NCI-H2171 treated with DMSO at 0.1 percent for 48 hours (cell line): ENCODE measurements at places on chromosomes 2 and 18.

GRCh38 chr2:30862054-30862651 is 54.9 kb upstream of the CAPN13 start:
- DNase-seq: peak; percentile 45

DNA sequence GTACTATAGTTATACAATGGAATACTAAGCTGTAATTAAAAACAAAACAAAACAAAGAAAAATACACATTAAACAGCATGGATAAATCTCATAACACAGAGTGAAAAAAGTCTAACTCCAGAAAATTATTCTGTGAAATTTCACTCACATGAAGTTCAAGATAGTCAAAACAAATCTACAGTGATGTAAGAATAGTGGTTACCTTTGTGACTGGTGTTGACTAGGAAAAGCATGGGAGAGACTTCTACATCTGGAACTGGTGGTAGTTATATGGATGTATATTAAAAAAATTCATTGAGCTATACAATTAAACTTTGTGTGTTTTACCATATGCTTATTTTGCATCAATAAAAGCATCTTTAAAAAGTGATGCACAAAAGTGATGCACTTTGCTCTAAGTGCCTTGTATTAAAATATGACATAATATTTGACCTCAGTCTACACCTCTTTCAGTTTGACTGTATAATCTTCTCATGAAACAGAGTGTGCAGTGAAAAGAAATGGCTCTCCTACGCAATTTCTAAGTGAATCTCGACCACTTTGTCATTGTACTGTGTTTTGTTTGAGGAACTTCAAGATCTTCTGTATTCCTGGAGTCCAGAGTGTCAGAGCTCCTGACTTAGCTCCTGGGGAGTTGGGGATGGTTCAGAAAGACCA is 28.0 kb downstream of the STAT4 start:
- no peak for DNase-seq

- DNase-seq: no peak
Measured at GRCh38 chr2:230715201-230715600, 2.6 kb downstream of the CAB39 start.

DNA sequence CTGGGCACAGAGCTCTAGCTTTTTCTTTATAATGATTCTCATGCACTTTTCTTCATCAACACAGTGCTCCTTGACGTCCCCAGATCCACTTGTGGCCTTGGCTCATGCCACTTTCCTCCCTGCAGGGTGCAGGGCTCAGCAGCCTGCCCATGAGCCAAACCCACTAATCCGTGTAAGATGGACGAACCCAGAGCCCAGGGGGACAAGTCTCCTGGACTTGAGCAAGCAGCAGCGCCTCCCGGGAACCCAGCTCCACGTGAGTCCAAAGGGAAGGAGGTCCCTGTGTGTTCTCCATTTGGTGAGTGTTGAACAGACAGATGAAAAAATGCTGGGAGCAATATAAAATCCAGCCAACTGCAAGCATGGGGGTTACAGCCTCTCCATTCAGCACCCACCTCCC is 470.6 kb upstream of the HS6ST1 start:
- no peak for DNase-seq

DNA sequence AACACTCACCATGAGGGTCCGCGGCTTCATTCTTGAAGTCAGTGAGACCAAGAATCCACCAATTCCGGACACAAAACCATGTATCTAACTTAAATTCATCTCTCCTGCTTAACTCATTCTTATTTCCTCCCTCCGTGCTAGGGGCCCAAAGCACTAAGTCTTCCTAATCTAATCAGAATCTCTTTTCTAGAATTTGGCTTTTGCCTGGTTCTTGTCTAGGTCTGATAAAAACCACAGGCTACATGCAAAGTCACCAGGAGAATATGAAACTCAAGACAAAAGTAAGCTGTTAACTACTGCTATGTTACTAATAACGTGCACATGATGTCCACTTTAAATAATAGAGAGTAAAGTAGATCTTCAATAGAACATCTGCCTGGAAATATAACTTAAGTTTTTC is 69.9 kb downstream of the TRIP12 start:
- DNase-seq: no peak

GRCh38 chr18:56305583-56305982 is 332.8 kb downstream of the TXNL1 start:
- DNase-seq: no peak

DNA sequence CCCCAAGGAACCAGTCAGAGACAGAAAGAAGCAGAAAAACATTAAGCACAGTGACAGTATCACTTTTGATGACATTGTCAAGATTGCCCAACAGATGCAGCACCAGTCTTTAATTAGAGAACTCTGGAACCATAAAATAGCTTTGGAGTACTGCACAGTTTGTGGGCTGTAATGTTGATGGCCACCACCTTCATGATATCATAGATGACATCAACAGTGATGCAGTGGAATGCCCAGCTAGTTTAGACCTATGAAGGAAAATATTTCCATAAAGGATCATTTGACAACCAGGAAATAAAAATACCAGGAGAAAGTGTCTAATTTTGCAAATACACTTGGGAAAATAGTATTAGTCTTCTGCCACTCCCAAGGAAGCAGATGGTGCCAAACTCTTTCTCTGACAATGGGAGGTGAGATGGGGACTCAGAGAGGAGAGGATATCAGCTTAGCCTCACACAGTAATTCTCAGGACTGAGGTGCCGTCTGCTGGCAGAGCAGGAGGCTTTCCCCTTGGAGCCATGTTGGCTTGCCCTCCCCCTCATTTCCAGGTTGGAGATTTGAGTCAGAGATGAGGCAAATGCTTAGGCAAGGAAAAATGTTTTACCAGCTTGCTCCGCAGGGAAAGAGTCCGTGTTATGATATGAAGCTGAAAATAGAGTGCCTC is 107.5 kb upstream of the CELF4 start:
- DNase-seq: no peak

DNA sequence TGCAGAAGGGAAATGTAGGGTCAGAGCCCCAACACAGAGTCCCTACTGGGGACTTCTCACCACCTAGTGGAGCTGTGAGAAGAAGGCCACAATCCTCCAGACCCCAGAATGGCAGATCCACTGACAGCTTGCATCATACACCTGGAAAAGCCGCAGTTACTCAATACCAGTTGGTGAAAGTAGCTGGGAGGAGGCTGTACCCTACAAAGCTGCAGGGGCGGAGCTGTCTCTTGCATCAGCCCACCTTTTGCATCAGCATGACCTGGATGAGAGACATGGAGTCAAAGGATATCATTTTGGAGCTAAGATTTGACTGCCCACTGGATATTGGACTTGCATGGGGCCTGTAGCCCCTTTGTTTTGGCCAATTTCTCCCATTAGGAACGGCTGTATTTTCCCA is 237.3 kb downstream of the CALCRL start:
- no peak for DNase-seq

DNA sequence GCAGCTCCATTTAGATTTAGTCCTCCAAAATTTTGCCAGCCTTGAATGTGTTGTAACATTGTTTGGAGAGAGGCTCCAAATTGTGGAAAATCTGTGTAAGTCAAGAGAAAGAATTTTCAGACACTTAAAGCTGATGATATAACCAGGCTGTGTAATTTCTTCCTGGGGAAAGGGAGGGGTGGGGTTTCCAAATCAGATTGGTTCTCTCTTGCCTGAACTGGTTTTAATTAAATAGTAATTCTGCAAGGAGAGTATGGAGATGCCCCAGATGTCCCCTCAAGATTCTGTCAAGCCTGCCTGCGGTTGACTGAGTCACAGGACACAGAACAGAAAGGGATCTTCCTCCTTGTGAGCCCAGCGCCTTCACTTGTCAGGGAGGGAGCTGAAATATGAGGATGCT is 54.5 kb downstream of the C18orf63 start:
- no peak for DNase-seq

GRCh38 chr2:101998896-101999789 is 7.4 kb downstream of the IL1R2 start:
- DNase-seq: no peak

- peak; percentile 98 for DNase-seq
Measured at GRCh38 chr18:27713037-27713737, 463.7 kb downstream of the CDH2 start.

DNA sequence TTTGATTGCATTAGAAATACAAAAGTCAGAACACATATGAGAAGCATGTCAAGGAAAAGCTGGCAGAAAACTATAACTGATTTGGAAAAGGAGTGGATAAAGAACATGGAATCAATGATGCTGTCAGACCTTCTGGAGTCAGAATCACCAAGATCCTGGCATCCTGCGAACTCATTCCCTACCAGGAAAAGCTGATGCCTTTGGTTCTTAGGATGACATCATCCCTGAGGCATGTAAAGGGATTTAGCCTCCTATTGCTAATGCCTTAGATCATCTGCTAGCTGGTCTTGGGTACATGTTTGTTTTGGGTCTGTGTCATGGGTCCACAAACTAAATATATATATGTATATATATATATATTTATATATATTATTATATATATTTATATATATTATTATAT is 680.7 kb downstream of the EPHA4 start:
- DNase-seq: no peak
